NAMALWA (cell line): ENCODE measurements at places on chromosomes 6 and 20.

DNA sequence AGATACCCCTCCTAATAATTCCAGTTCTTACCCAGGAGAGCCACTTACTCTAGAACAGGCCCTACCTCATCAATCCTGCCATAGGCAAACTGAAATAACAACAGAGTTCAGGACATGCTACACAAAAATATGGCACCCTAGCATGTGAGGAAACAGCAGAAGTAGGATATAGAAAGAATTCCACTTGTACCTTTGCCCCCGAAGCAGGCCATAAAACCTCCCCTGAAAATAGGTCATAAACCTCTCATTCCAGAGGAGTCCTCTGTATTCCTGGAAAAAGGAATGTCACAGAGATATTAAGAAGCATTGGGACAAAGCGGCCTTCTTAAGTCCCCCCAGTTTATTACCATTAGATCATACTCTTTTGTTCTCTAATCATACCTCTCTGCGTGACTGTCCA is 504.3 kb upstream of the MARCKS start:
- DNase-seq = no peak

DNA sequence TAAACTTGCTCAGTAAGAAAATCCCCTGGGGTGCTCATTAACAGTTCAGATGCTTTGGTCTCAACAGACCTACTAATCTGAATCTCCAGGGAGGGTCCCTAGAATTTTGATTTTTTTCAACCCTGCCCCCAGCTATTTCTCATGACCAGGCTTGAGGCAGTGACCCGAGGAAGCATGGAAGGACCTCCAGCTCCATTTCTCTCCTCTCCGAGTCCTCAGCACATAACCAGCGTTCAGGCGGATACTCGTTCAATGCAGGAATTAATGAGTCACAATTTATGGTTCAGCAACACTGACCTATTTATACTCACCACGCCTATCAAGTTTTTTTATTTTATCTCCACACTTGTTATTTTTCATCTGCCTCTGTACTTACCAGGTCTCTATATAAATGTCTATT is 369.2 kb upstream of the CDH4 start:
- no peak for DNase-seq

GRCh38 chr6:159862103-159862502 is 28.7 kb upstream of the MAS1 start:
- DNase-seq = no peak

DNA sequence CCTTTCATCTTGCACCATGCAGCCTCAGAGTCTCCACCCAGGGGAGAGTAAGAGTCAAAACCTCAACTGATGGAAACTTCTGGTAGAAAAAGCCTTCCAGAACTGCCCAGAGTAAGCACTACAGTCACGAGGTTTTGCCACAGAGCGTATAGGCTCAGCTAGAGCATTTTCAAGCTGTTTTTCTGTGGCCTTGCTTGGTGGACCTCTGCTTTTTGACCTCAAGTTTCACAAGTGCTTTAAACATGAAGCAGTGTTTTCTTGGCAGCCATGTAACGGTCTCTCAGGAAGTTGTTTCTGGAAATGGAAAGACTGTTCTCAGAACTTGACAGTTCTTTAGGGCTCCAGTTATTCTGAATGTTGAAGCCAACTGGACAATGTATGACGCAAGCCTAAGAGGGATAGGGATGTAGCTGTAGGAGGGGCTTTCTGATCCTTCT is 146.5 kb downstream of the ZDHHC14 start:
- no peak for DNase-seq

GRCh38 chr6:13398421-13398994 is 70.2 kb upstream of the TBC1D7 start:
- no peak for DNase-seq

DNA sequence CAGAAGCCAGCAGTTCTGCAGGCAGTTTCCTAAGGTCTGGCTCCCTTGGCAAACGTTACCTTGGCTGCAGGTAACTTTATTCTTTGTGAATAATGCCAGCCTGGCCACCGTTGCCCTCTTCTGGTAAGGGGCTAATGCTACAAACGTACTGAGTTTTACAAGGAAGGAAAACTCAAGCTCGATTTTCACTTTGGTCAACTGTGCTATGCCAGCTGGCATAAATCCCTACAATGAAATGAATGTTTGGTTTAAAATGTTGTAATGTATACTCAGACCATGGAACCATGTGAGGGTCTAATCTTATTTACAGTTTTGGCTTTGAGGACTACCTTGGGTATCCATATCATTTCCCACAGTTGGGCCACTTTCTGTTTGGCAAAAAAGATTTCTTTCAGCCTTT is 101.4 kb downstream of the SLX4IP start:
- DNase-seq = peak; percentile 10

DNA sequence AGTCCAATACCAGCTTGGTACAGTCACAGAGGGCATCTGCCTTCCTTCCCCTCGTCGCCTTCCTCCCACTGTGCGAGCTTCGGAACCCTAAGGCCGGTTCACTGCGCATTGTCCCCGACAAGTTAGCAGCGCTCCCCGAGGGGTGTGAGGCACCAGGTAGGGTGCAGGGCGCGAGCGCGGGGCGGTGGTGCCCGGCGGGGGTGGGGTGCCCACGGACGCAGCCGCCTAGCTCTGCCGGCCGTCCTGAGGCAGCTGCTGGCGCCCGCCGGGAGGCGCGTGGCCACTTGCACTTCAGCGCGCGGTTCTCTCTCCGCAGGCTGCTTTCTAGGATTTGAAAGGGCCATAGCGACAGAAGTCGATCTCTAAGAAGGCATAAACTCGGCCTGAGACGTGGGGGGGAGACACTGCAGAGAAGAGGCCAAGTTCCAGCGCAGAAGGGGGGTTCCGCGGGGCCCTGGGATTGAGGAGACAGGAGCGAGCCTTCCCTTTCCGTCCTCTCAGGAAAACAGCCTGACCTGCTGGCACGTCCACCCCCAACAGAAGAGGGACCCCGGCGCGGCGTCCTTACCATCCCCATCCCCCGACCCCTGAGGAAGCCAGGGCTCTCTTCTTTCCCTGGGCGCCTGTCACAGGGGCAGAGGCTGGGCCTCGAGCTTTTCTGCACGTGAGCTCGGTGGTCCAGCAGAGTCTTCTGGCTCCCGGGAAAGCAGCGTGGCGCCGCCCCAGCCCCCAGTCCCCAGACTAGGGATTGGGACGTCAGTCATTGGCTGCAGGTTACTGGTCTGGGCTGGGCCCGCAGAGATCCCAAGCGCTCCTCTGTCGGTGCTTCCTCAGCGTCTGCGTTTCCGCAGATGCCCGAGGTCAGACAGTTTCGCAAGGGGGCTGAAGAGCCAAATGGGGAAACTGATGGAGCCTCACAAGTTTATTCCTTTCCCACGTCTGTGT is 15.6 kb upstream of the PRDM13 start:
- no peak for DNase-seq

- peak; percentile 21 for DNase-seq
Measured at GRCh38 chr20:9660236-9660868, 146.0 kb downstream of the LAMP5 start.
